Neural crest cell (in vitro differentiated cells): ENCODE measurements at places on chromosomes 6 and 20. TPM values are rescaled to one million over a fixed set of nuclear protein-coding genes. Genes with fewer than 3 reads are reported as not detected.

The EPHA7 gene
- 33.7 and 35.8 TPM in 2 replicates for total RNA-seq

The SIRPB2 gene
- total RNA-seq = not detected in 2 replicates

The EYS gene
- total RNA-seq = 0.40 and 0.48 TPM in 2 replicates

The GRM1 gene
- total RNA-seq = 0.20 and 0.63 TPM in 2 replicates

The ELOVL4 gene
- total RNA-seq = 9.0 and 10.1 TPM in 2 replicates
